Natural killer cell (primary cell): ENCODE measurements at places on chromosomes 16 and 17. TPM values are rescaled to one million over a fixed set of nuclear protein-coding genes. Genes with fewer than 3 reads are reported as not detected.
A peak's percentile ranks its signal among the peaks of the same experiment; 100 is the strongest.

GRCh38 chr17:55435408-55435807 is 13.8 kb upstream of the MMD start:
- no peak for DNase-seq

DNA sequence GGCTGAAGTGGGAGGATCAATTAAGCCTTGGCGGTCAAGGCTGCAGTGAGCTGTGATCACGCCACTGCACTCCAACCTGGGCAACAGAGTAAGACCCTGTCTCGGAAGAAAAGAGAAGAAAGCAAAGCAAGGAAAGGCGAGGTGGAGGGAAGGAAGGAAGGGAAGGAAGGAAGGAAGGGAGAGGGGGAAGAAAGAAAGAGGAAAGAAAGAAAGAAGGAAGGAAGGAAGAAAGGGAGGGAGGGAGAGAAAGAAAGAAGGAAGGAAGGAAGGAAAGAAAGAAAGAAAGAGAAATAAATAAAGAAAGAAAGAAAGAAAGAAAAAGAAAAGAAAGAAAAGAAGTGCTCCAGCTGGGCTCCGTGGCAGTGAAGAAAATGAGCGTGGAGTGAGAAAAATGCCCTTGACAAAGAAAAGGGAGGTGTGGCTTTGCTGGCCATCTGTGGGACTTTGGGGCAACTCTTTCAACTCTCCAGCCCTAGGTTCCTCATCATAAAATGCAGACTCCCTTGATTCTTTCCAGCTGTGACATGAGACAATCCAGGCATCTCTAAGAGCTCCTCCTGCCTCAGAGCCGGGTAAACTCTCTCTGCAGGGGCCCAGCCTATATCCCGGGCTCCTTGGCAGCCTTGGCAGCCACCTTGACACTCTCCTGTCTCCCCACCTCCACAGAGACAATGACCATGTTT is 2.4 kb downstream of the GSDMA start:
- DNase-seq = no peak

DNA sequence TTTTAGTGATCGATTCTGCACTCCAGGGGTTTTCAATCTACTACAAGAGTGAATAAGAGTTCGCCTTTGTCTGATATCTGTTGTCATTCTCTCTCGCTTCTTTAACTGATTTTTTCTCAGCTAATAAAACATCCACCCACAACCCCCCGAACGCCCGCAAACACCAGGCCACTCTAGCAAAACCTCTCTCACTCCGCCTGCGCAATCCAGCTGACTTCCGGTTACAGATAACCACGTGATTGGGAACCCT is 338 bp upstream of the RPL19 start:
- DNase-seq = peak; percentile 78

DNA sequence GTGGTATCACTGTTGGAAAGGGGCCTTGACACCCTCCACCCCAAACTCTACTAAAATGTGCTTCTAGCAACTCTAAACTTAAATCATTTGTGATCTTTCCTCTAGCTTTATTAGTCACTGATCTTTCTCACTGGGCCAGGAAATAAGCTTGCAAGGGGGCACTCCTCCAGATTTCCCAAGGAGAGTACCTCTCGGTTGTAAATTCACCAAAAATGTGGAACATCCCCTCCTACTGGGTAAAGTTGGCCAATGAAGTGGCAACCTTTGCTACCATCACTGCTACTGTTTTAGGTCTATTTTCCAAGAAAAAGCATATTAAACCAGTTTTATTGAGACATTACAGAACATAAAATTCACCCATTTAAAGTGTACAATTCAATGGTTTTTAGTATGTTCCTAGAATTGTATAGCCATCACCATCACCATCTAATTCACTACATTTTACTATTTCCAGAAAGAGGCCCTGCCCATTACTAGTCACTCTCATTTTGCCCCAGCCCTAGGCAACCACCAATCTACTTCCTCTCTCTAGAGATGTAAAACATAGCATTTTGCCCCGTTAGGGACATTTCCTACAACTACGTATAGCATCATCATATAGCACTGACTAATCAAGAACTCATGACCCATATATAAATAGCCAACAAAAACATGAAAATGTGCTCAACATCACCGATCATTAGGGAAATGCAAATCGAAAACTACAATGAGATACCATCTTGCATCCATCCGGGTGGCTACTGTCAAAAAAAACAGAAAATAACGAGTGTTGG is 44.6 kb upstream of the ADCY9 start:
- DNase-seq = no peak

- no peak for DNase-seq
Observed at GRCh38 chr16:85460252-85461021, 152.7 kb upstream of the GSE1 start.

DNA sequence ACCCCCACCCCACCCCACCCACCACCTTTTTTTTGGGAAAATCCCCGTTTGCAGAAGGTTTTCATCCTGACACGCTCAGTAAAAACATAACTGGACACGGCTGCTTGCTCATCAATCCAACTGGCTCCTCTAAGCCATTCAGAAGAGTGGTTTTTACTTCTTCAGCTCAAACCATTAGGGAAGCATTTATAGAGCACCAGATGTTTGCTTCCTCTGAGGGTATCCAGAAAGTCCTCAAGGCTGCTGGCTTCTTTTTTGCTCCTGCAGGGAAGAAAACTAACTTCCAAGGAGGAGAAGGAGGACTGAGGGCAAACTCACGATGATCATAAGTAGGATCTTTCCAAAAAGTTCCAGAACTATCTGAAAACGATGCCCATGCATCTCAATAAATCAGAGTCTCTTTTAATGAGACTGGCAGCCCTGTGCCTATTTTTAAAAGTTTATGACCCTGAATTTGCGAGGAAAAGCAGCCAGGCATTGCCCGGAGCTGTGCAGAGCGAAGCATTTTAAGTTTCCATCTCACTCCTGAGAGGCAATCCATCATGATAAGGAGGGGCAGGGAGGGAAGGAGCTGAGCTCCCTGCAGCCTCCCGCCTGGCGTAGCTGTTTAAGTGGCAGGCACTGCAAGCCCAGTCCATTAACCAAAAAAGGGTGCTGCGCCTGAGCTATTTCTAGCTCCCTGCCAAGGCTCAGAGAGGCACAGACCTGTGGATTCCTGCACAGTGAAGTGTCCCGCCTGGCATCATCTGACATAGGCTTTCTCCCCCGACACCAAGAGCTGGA is 146.3 kb upstream of the FOXF1 start:
- DNase-seq = no peak

DNA sequence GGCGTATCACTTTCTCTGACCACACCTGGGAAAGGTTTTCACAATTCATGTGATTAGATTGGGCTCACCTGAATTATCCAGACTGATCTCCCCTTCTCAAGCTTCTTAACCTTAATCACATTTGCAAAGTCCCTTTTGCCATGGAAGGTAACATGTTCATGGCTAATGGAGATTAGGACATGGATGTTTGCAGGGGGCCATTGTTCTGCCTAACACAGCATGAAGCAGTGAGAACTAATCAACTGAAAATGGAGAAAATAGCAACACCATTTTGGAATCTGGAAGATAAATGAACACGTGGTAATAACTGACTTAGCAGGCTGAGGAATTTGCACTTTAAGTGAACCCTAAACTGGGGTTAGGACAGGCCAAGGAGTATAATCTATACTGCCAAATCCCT is 25.0 kb upstream of the SBK1 start:
- no peak for DNase-seq

- DNase-seq = peak; percentile 63
Observed at GRCh38 chr16:50550035-50550434, 1.8 kb downstream of the NKD1 start.

GRCh38 chr16:53945996-53946395 is 242.0 kb downstream of the FTO start:
- DNase-seq = peak; percentile 31

DNA sequence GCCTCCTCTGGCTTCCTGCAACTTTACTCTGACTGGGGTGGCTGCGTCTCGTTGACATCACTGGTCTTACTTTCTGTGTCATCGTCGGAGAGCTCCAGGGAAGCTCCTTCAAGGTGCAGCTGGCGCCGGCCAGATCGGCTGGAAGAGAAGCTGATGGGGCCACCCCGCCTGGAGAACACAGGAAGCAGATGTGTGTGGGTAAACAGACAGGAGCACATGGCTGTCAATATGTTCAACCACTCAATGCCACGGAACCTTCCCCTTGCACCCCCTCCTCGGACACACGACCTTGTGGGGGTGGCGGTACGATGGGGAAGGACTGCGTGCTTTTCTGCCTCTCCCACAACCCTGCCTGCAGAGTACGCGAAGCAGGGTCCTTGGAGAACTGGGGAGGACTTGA is 40.1 kb downstream of the NDEL1 start:
- no peak for DNase-seq

DNA sequence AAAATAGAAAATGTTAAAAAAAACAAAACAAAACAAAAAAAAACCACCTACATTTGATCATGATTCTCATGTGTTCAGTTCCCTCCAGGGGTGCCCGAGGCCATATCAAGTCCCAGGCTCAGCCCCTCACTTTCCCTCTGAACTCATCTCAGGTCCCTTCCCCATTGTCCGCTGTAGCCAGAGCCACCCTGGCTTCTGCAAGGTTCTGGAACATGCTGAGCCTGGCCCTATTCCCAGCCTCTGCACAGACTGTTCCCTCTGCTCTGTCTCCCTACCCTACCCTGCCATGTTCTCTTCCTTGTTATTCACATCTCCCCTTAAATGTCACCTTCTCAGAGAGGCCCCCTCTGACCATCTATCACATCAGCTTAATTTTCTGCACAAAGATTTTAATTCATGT is 46.9 kb downstream of the TK2 start:
- DNase-seq = no peak

GRCh38 chr17:44826123-44826790 is 3.8 kb downstream of the GJC1 start:
- no peak for DNase-seq

GRCh38 chr17:17666111-17666714 is 15.0 kb upstream of the RAI1 start:
- DNase-seq = no peak

- no peak for DNase-seq
Observed at GRCh38 chr16:85657996-85658395, 30.8 kb downstream of the GINS2 start.

GRCh38 chr16:56068314-56068713 is 123.0 kb upstream of the GNAO1 start:
- DNase-seq = no peak

Gene TMED6
- total RNA-seq = 1.8 TPM

Gene EVPLL
- 0.28 TPM for total RNA-seq
